Inflammatory macrophage treated with lipopolysaccharide for 4 hours (primary cell): ENCODE measurements at places on chromosomes 16 and 17.

- no peak for DNase-seq
Observed at GRCh38 chr17:45435481-45435880, 2.8 kb upstream of the ARHGAP27 start.

GRCh38 chr17:10276436-10276835 lies 78.0 kb upstream of the GAS7 start:
- DNase-seq = no peak

DNA sequence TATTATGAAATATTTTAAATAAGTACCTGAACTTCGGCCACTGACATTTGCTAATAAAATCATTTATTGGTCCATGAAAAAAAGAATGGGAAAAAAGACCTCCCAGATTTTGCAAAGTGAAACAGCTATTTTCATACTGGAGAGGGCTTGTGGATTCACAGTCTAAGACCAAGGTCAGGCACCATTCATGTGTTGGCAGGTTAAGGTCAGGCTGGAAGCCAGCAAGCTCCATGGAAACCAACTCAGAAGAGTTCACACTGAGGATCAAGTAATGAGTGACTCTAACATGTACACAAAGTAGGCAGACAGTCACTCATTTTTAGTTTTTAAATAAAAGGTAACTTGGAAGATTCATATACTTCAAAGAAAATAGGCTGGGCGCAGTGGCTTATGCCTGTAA lies 3.4 kb downstream of the DNAJA2 start:
- no peak for DNase-seq

DNA sequence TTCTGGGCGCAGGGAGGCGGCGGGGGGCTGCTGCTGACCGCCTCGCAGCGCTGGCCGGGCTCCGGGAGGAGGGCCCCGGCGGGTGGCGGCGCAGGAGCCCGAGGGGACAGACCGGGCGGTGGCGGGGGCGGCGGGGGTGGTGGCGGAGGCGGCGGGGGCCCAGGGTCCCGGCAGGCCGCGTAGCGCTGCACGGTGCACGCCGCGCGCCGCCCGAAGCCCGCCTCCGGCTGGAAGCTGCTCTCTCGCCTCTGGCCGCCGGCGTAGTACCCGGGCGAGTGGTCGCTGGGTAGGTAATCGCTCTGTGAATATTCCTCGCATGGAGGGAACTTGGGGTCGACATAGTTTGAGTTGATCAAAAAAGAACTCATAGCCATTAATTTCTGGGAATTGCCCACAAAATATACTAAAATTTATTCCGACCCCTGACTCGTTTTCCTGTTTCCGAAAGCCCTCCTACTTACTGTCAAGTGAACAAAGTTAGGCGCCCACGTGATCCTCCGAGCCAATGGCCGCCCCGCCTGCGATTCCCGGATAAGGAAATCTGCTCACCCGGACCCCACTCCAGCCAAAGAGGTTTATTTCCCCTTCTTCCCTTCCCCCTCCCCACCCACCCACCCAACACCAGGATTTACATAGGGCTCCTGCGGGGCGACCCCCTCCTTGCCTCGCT lies at the start of gene HOXB4:
Gene HOXB4 (minus strand): TSS at position 405 of the 670 bp plus-strand sequence. CDS start 31 bp downstream, at position 374.
- peak; percentile 63 for DNase-seq

GRCh38 chr16:15597822-15598647 lies 44.9 kb downstream of the MARF1 start:
- DNase-seq = no peak

DNA sequence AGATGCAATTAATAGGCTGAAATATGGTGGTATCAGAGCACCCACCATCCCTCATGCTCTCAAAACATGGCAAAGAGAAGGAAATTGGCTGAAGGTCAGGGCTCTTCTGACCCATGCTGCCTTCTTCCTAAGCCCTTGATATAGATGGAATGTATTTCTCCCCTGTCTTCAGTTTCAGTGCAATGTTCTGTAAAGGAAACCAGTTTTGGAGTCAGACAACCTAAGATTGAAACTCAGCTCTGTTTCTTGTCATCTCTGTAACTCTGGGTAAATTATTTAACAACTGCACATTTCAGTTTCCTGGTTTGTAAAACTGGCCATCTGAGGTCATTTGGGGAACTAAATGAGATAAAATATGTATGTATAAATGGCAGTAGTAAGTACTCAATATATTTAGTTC lies 243.9 kb downstream of the CA10 start:
- no peak for DNase-seq

GRCh38 chr17:78144147-78144719 lies 2.0 kb upstream of the C17orf99 start:
- peak; percentile 96 for DNase-seq

DNA sequence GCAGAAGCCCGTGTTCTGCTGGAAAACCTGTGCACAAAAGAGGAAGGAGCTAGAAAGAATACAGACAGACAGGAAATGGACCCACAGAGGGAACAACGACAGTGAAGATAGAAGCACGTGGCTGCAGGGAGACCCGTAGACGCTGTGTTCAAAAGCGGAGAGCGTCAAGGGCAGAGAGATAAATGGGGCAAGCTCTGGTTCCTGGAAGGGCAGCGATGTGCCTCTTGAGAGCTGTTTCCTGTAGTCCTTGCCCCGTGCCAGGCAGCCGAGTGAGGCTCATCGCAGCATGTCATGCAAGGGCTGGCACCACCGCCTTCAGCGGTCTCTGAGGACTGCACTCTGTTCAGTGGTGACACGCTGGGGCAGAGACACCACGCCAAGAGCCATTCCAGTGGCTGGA lies 43.6 kb upstream of the CACNG5 start:
- DNase-seq = peak; percentile 41

GRCh38 chr16:73405851-73406250 lies 357.9 kb upstream of the ZFHX3 start:
- DNase-seq = no peak
